NCI-H774 (cell line): ENCODE measurements at places on chromosomes 4 and X.
A peak's percentile ranks its signal among the peaks of the same experiment; 100 is the strongest.

GRCh38 chr4:84697615-84698201 lies 114.8 kb downstream of the CDS1 start:
- no peak for DNase-seq

GRCh38 chr4:103198111-103198765 lies at the start of gene CENPE:
CENPE (minus strand) TSS chr4:103198343; CDS start chr4:103198319, 24 bp downstream.
- peak; percentile 55 for DNase-seq

DNA sequence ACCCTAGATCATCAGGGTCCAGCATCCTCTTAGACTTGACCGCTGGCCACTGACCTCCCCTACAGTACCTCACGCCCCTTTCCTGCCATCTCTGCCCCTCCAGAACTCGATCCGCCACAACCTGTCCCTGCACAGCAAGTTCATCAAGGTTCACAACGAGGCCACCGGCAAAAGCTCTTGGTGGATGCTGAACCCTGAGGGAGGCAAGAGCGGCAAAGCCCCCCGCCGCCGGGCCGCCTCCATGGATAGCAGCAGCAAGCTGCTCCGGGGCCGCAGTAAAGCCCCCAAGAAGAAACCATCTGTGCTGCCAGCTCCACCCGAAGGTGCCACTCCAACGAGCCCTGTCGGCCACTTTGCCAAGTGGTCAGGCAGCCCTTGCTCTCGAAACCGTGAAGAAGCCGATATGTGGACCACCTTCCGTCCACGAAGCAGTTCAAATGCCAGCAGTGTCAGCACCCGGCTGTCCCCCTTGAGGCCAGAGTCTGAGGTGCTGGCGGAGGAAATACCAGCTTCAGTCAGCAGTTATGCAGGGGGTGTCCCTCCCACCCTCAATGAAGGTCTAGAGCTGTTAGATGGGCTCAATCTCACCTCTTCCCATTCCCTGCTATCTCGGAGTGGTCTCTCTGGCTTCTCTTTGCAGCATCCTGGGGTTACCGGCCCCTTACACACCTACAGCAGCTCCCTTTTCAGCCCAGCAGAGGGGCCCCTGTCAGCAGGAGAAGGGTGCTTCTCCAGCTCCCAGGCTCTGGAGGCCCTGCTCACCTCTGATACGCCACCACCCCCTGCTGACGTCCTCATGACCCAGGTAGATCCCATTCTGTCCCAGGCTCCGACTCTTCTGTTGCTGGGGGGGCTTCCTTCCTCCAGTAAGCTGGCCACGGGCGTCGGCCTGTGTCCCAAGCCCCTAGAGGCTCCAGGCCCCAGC lies 5.2 kb downstream of the FOXO4 start:
- DNase-seq: no peak

DNA sequence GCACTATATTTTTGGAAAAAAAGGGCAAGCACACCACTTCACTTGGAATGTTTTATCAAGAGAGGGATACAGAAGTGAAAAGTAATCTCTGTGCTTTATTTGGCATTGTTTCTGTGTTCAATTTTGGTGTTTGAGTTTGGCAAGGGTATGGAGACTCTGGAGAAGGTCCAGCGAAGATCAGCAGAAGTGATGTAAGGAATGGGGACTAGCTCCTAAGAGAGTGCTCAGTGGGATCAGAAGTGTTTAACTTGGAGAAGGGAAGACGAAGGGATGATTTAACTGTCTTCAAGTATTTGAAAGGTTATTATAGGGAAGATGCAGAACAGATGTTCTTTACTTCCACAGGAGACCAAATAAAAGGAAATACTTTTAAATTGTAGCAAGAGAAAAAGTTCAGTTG lies 74.3 kb downstream of the CFAP299 start:
- no peak for DNase-seq

- DNase-seq: peak; percentile 74
These were observed 30.6 kb upstream of the NSUN7 start for GRCh38 chr4:40719008-40719623.

DNA sequence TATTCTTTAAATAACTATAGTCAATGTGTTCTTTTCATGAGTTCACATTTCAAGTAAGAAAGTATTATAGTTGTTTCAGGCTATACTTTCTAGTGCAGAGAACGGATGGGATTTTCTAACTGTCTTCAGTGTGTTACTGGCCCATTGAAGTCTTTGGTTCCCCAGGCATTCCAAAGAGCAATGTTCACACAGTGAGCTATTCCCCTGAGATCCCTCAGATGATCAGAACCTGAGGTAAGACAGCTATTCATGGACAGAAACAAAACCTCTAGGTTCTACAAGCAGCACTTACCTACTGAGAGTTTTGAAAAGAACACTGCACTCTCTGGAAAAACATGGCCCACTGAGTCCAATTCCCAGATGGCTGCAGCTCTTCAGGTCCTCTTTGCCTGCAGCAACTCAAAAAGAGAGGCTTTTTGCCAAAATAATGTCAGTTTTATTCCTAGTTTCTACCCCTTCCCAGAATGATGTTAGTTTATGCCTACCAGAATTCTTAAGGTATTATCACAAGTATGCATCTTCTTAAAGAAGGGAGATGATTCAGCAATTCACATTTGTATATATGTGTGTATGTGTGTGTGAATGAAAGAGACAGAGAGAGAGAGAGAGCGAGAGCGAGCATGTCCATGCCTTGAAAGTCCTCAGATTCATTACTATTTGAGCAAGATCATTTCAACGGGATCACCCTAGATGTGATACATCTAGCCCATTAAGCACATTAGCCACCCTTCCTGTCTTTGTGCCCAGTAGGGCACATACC lies 146.1 kb downstream of the PDHA2 start:
- DNase-seq: no peak

DNA sequence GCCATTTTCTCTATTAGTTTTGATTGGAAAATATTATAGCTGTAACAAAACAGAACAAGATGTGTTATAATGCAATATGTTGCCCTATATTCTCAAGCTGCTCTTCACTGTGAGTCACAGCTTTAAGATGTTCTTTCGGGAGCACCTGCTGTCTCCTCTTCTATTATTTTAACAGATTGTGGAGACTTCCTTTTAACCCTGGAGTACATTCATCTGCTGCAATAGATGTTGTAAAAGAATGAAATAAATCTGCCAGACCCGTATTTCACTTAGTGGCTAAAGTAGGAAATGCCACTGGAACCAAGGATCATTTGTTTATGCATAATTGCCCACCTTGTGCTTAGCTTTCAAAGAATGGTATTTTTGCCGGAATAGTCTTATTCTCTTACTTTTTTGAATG lies 11.1 kb downstream of the LSM6 start:
- no peak for DNase-seq

GRCh38 chr4:113952452-113953029 lies 26.9 kb downstream of the ARSJ start:
- DNase-seq: no peak
